ENCODE measurements at places on chromosomes 1 and 21.

DNA sequence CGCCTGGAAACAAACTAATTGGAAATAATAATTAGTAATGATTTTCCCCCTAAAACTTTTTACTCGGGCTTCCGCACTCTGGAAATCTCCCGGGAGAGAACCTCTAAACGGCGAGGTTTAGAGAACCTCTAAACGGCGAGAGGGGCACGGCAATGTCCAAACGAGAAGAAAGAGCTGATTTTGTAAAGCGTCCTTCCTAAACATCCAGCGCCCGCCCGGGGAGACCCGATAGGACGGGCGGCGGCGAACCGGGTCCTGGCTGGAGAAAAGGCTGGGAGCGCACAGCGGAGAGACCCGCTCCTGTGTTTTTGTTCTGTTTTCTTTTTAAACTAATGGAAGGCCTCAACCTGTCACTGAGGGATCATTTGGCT, 1.6 kb downstream of the PAX7 start:
- DNase-seq, result no peak

- DNase-seq, result peak; percentile 86
Measured at GRCh38 chr1:111769517-111770146, 13.9 kb downstream of the DDX20 start.

DNA sequence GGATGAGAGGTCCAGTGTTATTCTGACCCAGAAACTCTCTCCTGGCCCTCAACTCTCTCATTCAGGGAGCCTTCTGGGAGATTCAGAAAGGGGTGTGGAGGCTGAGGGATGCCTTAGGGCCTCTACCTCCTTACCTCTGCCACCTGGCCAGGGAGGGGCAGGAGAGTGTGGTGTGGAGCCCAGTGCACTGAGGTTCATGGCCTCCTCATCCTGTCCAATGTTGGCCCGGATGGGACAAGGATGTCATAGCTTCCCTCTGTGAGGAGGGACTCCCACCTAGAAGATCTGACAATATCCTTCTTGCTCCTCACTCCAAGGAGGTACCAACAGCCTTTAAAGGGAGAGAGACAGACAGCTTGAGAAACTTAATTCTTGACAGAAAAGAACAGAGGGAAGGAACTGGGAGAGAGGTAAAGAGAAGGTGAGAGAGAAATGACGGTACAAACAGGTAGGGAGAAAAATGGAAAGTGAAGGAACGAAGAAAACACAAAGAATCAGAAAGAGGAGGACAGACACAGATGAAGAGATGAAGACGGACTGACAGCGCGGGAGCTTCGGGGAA, 779 bp downstream of the BEND5 start:
- DNase-seq, result no peak

DNA sequence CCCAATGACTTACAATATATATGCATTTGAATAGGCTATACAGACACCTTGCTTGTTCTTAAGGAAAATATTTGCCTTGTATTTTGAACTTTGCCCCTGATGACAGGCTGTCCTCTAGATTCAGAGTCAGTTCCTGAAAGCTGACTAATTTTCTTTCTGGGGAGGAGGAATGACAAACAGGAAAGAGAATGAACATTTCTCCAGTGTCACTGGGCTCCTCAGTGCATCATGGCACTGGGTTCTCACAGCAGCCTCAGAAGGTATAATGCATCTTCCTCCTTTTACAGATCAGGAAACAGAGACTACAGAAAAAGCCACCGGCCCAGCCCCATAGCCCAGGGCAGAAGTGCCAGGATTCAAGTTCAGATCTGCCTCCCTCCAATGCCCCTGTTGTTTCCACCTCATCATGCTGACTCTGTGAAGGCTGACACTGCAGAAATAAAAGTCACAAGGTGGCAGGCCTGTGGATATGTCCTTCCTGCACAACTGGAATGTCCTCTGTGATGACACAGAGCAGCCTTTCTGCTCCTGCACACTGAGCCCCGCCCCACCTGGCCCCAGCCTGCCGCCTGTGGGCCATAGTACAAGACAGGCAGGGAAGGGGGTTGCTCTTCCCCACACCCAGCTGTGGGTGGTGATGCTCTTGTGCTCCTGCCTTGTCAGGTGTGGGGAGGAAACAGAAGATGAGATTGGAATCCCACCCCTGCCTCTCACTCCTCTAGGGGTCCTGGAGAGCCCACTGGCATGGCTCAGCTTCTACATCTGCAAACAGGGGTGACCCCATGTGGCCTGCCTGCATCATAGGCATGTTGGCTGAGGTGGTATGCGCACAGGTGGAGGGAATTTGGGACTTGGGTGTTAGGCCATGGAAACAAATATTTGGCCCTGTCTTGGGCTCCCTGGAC, 6.4 kb downstream of the TTC22 start:
- no peak for DNase-seq

DNA sequence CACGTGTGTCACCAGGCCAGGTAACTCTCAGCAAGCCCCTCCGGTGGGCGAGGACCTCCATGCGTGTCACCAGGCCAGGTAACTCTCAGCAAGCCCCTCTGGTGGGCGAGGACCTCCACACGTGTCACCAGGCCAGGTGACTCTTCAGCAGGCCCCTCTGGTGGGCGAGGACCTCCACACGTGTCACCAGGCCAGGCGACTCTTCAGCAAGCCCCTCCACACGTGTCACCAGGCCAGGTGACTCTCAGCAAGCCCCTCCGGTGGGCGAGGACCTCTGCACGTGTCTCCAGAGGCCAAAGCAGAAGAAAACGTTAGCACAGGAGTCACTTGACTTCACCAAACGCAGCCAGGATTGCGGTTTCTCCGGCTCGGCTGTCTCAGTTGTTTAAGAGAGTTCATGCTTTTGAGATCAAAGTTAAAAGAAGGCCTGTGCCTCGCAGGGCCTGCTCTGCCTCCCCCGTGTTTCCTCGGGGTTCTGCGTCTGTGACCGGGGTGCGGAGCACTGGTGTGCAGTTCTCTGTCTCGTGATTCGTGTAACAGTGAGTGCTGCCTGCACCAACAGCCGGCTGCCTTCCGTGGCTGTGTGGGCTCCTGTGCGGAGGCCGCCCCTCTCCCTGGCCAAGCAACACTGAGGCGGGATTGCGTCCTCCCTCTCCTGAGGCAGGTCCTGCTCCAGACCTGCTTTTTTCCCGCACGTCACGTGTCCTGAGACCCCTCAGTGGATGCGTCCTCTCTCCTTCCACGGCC, 56.6 kb downstream of the PRKCZ start:
- no peak for DNase-seq

- no peak for DNase-seq
Measured at GRCh38 chr1:110509655-110510054, 9.3 kb downstream of the KCNA10 start.

DNA sequence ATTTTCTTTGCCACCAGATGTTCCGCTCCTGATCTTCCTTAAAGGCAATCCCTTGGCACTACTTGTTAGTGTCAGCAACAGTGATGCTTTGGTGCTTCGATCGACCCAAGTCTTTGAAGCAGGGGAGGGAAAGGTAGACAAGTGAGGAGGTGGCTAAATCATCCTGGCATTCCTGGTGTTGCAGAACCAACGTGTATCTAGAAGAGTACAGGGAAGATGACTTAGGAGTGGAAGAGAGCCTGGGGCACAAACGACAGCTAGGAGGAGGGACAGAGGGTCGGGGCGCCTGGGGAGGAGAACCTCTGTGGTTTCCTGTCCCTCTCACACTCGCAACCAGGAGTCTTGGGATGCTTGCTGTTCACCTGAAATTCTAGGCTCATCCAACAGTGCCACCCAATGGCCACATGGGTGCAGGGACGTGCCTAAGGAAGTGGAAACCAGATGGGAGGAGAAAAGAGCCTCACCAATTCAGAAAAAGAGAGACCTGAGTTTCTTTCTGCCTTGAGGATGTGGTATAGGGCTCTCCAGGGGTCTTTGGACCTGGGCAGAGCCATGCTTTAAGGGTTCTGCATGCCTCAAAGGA, 9.5 kb upstream of the KCNA2 start:
- peak; percentile 83 for DNase-seq

DNA sequence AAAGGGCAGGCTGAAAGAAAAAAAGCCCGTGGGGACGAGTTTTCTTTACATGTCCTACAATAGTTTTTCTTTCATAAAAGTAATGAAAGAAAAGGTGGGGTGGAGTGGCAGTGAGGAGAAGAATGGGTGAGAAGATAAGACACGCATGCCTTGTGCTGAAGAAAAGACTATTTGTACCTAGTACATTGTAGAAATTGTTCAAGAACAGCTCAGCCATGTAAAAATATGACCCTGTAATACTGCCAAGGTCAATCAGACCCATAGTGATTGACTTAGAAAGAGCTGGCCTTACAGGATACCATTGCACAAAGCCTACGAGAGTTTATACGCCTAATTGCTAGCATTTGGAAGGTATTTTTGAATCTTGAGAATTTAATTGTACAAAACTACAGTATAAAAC, 126.0 kb upstream of the NRIP1 start:
- no peak for DNase-seq

GRCh38 chr1:64886877-64887276, 79.5 kb downstream of the JAK1 start:
- no peak for DNase-seq

GRCh38 chr1:184463680-184464079, 76.9 kb downstream of the C1orf21 start:
- DNase-seq, result no peak
